CD4-positive, alpha-beta T cell (primary cell): ENCODE measurements at places on chromosomes 2 and 18.

DNA sequence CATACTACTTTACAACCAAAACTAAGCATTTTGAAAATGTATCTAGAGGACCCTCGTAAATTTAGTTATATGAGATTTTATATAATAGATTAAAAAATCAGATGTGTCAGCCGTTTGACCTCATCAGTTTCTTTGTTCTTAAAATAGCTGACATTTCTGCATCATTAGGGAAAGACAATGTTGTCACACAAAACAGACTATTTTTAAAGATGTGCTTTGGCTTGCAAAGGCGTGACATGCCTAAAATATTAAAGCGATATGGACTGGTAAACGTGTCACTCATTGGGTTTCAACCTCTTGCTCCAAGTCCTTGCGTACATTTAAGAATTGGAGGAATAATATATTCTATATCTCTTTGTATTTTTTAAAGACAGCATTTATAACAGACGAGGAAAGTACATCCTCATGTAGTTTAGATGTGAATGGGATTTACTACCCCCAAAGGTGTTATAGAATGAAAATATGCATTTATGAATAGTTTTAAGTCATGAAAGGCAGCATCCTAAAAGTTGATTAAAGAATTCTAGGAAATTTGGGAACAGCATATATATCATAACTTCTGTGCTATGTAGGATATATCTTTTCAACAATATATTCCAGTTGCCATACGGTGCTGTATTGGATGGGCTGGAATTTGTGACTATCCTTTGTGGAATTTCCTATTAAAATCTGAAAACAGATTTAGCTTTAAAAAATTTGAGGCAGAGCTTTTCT is 3.8 kb downstream of the MYL12A start:
- DNase-seq: no peak

- DNase-seq: no peak
Measured at GRCh38 chr2:233032551-233033320, at the start of gene NEU2. Gene NEU2, plus strand, starts transcription at chr2:233032672. Its CDS starts 0 bp downstream, at chr2:233032672.

GRCh38 chr2:28199995-28200679 is 192.5 kb upstream of the FOSL2 start:
- no peak for DNase-seq

GRCh38 chr2:29322011-29322410 is 206.8 kb downstream of the CLIP4 start:
- DNase-seq: no peak
